Right atrium auricular region (tissue), 2 donors: ENCODE measurements at places on chromosomes 1 and 21. TPM values are rescaled to one million over a fixed set of nuclear protein-coding genes. Genes with fewer than 3 reads are reported as not detected.

DNA sequence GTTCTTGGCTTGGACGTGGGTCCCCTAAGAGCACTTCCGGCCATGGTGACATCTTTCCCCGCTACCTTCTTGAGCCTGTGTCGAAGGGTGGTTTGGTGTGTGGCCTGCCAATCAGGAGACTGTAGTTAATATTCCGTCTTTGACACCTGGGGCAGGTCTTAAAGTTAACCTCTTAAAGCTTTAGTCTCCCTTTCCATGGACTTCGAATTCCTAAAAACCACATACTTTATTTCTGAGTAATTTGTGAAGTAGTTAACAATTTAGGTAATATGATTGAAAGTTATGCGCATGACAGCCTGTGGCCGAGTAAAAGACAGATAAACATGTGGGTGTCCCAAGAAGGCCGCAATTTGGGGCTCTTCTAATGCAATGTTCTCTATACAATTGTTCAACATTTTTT is 10.2 kb upstream of the RAB29 start:
- H3K27me3 ChIP-seq: no peaks in the 10 kb centered on the region
- H3K4me1 ChIP-seq: peaks cover 22% of the 10 kb centered on the region
- peak overlapping the region; percentile 46 for H3K27ac ChIP-seq
- peaks cover 17% of the 10 kb centered on the region for H3K36me3 ChIP-seq

The RAB3B gene
- total RNA-seq: not detected

DNA sequence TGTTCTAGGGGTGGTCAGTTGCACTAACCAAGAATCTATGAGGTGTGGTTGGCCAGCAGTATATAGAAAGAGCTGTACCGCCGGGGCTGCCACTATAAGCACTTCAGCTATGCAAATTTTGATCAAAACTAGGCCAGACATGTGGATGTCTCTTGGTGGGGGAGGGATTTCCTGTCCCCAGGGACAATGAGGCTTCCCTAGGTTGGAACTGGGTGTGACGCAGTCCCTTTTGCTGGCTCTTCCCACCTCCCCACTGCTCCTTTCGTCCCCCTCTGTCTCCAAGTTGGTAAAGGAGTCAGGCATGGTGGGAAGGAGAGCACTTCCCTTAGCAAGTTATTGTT is 13.6 kb downstream of the SDCCAG8 start:
- H3K36me3 ChIP-seq: peaks cover under 1% of the 10 kb centered on the region
- no peak for DNase-seq
- H3K27ac ChIP-seq: peak overlapping the region; percentile 3
- H3K4me1 ChIP-seq: peaks cover 39% of the 10 kb centered on the region

The SYNC gene
- total RNA-seq: 32.8 TPM

- peak; percentile 72 for DNase-seq
- H3K4me3 ChIP-seq: no peak overlapping the region
- H3K36me3 ChIP-seq: no peaks in the 10 kb centered on the region
- peaks cover 89% of the 10 kb centered on the region for H3K4me1 ChIP-seq
- H3K27me3 ChIP-seq: no peaks in the 10 kb centered on the region
- H3K27ac ChIP-seq: peak overlapping the region; percentile 98
Measured at GRCh38 chr1:10724052-10724494, 72.4 kb downstream of the CASZ1 start.

- no peak overlapping the region for H3K27ac ChIP-seq
- DNase-seq: no peak
- no peaks in the 10 kb centered on the region for H3K4me1 ChIP-seq
- H3K36me3 ChIP-seq: no peaks in the 10 kb centered on the region
- H3K27me3 ChIP-seq: no peaks in the 10 kb centered on the region
Measured at GRCh38 chr21:31913182-31913608, 40.4 kb downstream of the HUNK start.

The TMEM53 gene
- total RNA-seq: 13.1 TPM

- H3K36me3 ChIP-seq: no peaks in the 10 kb centered on the region
- DNase-seq: no peak
- H3K27me3 ChIP-seq: no peaks in the 10 kb centered on the region
Measured at GRCh38 chr1:216207154-216207553, 216.1 kb downstream of the USH2A start.

- H3K4me1 ChIP-seq: no peaks in the 10 kb centered on the region
- H3K27ac ChIP-seq: no peak overlapping the region
Measured at GRCh38 chr1:10918531-10918930, 93.9 kb upstream of the TARDBP start.

The TNFSF4 gene
- 1.0 TPM for total RNA-seq

DNA sequence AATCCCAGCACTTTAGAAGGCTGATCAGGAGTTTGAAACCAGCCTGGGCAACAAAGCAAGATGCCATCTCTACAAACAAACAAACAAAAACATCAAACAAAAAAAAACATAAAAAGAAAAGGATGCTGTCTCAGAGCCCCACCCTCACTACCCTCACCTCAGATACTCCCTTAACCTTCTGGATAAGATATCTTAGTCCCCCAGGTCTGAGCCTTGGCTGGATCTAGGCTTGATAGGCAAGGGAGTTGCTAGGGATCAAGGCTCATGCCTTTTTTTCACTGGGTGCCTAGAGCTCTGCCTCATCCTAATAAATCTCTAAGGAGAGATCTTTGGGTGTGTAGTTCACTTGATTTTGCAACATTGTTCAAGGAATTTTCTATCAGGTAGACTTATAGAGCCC is 7.4 kb downstream of the HDAC1 start:
- DNase-seq: no peak
- no peak overlapping the region for H3K27ac ChIP-seq
- H3K4me1 ChIP-seq: no peaks in the 10 kb centered on the region
- H3K4me3 ChIP-seq: no peak overlapping the region
- H3K27me3 ChIP-seq: no peaks in the 10 kb centered on the region

The TYW3 gene
- total RNA-seq: 15.0 TPM

- no peak overlapping the region for H3K4me3 ChIP-seq
- no peaks in the 10 kb centered on the region for H3K4me1 ChIP-seq
- DNase-seq: no peak
Measured at GRCh38 chr1:206495011-206495461, 12.3 kb upstream of the RASSF5 start.

GRCh38 chr21:42674351-42674940 is 21.0 kb downstream of the PDE9A start:
- no peaks in the 10 kb centered on the region for H3K36me3 ChIP-seq
- peak overlapping the region; percentile 15 for H3K4me3 ChIP-seq
- peaks cover 25% of the 10 kb centered on the region for H3K4me1 ChIP-seq
- no peak for DNase-seq
- no peak overlapping the region for H3K27ac ChIP-seq
- H3K27me3 ChIP-seq: no peaks in the 10 kb centered on the region

DNA sequence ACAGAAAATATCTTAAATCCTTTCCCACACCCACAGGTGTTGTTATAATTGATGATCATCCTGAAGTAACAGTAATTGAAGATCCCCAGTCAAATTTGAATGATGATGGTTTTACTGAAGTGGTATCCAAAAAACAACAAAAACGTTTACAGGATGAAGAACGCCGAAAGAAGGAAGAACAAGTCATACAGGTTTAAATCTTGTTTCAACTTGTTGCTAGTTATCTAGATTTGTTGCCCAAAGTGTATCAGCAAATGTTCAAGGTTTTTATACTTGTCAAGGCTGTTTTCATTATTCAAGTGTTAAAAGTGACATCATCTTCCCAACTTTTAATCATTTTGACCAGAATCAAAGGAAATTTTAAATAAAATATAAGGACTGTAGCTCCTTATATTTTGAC is 64.7 kb downstream of the PRRC2C start:
- no peak overlapping the region for H3K27ac ChIP-seq
- H3K4me3 ChIP-seq: no peak overlapping the region
- H3K27me3 ChIP-seq: no peaks in the 10 kb centered on the region
- H3K4me1 ChIP-seq: no peaks in the 10 kb centered on the region

- H3K36me3 ChIP-seq: no peaks in the 10 kb centered on the region
- H3K4me1 ChIP-seq: no peaks in the 10 kb centered on the region
- DNase-seq: no peak
- H3K27me3 ChIP-seq: no peaks in the 10 kb centered on the region
- peak overlapping the region; percentile 86 for H3K27ac ChIP-seq
Measured at GRCh38 chr1:41419584-41420295, 58.5 kb downstream of the FOXO6 start.
